CD8-positive, alpha-beta memory T cell (primary cell): ENCODE measurements at places on chromosomes 16 and 17. TPM values are rescaled to one million over a fixed set of nuclear protein-coding genes. Genes with fewer than 3 reads are reported as not detected.

MPV17L gene
- 0.71 TPM for total RNA-seq

G6PC1 gene
- not detected for total RNA-seq

KRTAP4-4 gene
- not detected for total RNA-seq

HCRT gene
- total RNA-seq, result not detected

OR1G1 gene
- not detected for total RNA-seq

RAMP2 gene
- not detected for total RNA-seq

ADAP2 gene
- total RNA-seq, result 1.7 TPM

TP53TG3D gene
- total RNA-seq, result not detected

DNA sequence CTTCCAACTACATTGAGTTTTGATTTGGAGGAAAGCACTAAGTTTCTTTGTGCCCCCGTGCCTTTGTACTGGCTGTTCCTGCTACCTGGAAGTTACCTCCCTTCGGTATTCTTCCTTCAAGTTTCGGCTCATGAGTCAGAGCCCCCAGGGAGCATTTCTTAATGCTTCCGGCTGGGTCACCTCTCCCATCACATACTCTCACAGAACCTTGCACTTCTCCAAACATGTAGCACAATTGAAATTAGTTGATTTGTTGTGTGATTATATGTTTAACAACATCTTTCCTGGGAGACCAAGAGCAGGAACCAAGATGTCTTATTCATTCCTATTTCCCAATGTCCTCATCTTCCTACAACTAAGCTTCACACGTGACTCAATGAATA, 158.6 kb upstream of the CDH5 start:
- no peak overlapping the region for H3K4me3 ChIP-seq
- no peak for DNase-seq
- no peaks in the 10 kb centered on the region for H3K4me1 ChIP-seq
- no peaks in the 10 kb centered on the region for H3K27me3 ChIP-seq
- no peak overlapping the region for H3K27ac ChIP-seq

DNA sequence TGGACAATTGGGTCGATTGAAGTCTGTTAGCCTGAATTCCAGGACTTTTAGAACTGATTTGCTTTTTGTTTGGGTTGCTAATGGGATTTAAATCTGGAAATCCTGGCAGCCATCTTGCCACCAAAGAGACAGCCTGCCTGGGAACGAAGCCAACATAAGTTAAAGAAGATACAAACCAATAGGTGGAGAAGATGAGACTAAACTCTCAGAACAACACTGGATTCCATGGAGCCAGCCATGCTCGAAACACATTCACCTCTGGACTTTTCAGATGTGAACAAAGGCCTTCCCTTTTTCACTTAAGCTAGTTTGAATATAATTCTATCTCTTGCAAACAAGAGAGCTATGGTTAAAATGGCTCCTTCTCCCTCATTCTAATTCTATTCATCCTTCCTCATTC, 135.9 kb downstream of the TOX3 start:
- H3K27me3 ChIP-seq, result no peaks in the 10 kb centered on the region
- no peaks in the 10 kb centered on the region for H3K36me3 ChIP-seq
- no peak for DNase-seq
- H3K4me1 ChIP-seq, result no peaks in the 10 kb centered on the region
- H3K4me3 ChIP-seq, result no peak overlapping the region

DNA sequence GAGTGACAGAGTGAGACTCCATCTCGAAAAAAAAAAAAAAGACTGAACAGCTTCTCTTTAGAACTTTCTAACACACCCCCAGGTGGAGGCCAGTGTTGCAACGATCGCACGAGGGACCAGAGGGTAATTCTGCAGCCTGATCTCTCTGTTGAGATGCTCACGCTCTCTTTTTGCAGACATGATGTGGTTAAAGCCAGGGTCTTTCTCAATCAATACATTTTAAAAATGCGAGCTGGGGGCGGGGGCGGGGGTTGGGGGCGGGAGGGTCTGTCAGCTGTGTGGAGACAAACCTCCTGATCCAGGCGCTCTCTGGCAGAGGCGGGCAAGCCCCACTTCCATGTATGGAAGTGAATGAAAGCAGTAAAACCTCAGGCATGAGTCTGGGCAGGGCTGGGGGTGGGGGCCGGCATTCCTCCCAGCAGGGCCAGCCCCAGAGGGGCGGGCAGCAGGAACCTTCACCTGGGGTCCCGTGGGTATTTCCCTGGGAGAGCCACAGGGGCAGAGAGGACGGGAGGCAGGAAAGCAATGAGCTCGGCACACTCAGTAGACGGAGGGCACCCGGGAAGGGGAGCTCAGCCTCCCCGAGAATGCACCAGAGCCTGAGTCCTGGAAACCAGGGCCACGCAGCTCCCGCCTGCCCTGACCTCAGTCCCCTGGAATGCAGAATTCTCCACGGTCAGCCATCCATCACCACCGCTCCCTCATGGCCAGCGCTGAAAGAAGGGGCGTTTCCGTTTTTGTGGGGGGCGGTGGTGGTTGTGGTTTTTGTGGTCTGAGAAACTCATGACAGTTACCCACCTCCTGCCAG, 28.0 kb downstream of the NXN start:
- peaks cover 14% of the 10 kb centered on the region for H3K27me3 ChIP-seq
- H3K4me3 ChIP-seq, result no peak overlapping the region
- H3K4me1 ChIP-seq, result no peaks in the 10 kb centered on the region
- DNase-seq, result no peak
- no peaks in the 10 kb centered on the region for H3K36me3 ChIP-seq

GRCh38 chr17:19978805-19979211, 1.2 kb upstream of the AKAP10 start:
- no peaks in the 10 kb centered on the region for H3K27me3 ChIP-seq
- peaks cover 27% of the 10 kb centered on the region for H3K4me1 ChIP-seq
- peak overlapping the region; percentile 93 for H3K27ac ChIP-seq
- H3K4me3 ChIP-seq, result peak overlapping the region; percentile 89
- DNase-seq, result no peak
- no peaks in the 10 kb centered on the region for H3K36me3 ChIP-seq

DNA sequence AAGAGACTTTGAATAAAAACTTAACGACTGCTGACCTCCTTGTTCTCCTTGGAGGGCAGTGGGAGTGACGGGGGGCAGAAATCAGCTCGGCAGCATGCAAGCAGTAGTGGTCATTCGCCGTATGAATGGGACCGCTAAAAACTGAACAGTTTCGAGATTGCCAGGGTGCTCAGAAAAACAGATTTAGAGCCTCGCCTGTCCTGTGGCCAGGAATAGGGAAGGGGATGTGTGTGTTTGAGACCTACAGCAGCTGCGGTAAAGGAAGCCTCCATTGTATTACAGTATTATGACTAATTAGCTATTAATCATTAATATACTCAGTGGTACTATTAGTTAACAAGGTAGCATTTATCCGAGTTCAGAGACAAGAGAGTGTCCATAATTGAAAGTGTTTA, 670 bp upstream of the ZNF652 start:
- H3K4me1 ChIP-seq, result peaks cover 49% of the 10 kb centered on the region
- H3K27me3 ChIP-seq, result no peaks in the 10 kb centered on the region
- H3K4me3 ChIP-seq, result peak overlapping the region; percentile 60
- H3K27ac ChIP-seq, result peak overlapping the region; percentile 56

- H3K4me1 ChIP-seq, result peaks cover 55% of the 10 kb centered on the region
- H3K27ac ChIP-seq, result no peak overlapping the region
- no peak for DNase-seq
- H3K36me3 ChIP-seq, result no peaks in the 10 kb centered on the region
- no peaks in the 10 kb centered on the region for H3K27me3 ChIP-seq
These were observed 4.6 kb downstream of the ARHGAP17 start for GRCh38 chr16:25010542-25010941.

GRCh38 chr16:17173281-17173680, 297.5 kb downstream of the XYLT1 start:
- no peaks in the 10 kb centered on the region for H3K4me1 ChIP-seq
- DNase-seq, result no peak
- no peaks in the 10 kb centered on the region for H3K27me3 ChIP-seq
- no peak overlapping the region for H3K4me3 ChIP-seq

GRCh38 chr16:82396509-82396908, 226.5 kb upstream of the MPHOSPH6 start:
- no peak overlapping the region for H3K4me3 ChIP-seq
- no peak overlapping the region for H3K27ac ChIP-seq
- H3K27me3 ChIP-seq, result no peaks in the 10 kb centered on the region
- no peaks in the 10 kb centered on the region for H3K4me1 ChIP-seq
- DNase-seq, result no peak
- no peaks in the 10 kb centered on the region for H3K36me3 ChIP-seq

- no peak overlapping the region for H3K4me3 ChIP-seq
- no peak for DNase-seq
- H3K4me1 ChIP-seq, result no peaks in the 10 kb centered on the region
- no peaks in the 10 kb centered on the region for H3K36me3 ChIP-seq
- H3K27me3 ChIP-seq, result no peaks in the 10 kb centered on the region
- H3K27ac ChIP-seq, result no peak overlapping the region
These were observed 963.1 kb upstream of the GOT2 start for GRCh38 chr16:59697236-59697635.

DNA sequence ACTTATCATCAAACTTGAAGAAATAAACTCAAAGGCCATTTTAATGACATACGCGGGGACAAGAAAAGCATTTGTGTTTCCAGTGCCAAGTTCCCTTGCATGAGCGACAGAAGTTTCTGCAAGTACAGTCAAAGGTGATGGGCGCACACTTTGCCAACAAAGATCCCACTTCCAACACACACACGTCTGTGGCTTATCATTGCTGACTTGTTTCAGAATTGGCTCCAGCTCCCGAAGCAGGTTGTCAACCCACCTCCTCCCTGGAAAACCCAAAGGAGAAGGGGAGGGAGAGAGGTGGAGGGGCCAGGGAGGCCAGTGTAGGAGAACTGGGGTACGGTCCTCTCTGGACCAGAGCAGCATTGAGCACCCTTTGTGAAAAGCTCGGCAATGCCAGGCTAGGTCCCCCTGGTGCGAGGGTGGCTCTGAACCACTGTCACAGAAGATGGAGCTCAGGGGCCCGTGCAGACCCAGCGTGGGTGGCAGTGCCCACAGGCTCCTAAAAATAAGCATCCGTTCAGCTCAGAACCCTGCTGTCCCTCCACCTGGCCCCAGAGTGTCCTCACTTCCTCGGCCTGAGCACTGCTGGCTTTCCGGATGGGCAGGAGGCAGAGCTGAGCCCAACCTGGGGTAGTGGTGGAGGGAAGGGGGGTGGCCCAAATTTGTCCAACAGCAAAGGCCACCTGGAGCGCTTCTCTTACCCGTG, 33.2 kb downstream of the RBFOX3 start:
- no peaks in the 10 kb centered on the region for H3K4me1 ChIP-seq
- H3K27me3 ChIP-seq, result no peaks in the 10 kb centered on the region
- no peaks in the 10 kb centered on the region for H3K36me3 ChIP-seq

DNA sequence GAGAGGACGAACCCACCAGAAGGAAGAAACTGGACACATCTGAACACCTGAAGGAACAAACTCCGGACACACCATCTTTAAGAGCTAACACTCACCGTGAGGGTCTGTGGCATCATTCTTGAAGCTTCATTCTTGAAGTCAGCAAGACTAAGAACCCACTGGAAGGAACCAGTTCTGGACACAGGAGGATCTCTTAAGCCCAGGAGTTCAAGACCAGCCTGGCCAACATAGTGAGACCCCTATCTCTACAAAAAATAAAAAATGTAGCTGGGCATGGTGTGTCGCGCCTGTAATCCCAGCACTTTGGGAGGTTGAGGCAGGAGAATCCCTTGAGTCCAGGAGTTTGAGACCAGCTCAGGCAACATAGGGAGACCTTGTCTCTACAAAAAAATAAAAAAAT, 20.5 kb upstream of the WIPF2 start:
- no peak overlapping the region for H3K27ac ChIP-seq
- H3K27me3 ChIP-seq, result no peaks in the 10 kb centered on the region
- H3K4me1 ChIP-seq, result no peaks in the 10 kb centered on the region
- H3K4me3 ChIP-seq, result no peak overlapping the region
- no peaks in the 10 kb centered on the region for H3K36me3 ChIP-seq

DNA sequence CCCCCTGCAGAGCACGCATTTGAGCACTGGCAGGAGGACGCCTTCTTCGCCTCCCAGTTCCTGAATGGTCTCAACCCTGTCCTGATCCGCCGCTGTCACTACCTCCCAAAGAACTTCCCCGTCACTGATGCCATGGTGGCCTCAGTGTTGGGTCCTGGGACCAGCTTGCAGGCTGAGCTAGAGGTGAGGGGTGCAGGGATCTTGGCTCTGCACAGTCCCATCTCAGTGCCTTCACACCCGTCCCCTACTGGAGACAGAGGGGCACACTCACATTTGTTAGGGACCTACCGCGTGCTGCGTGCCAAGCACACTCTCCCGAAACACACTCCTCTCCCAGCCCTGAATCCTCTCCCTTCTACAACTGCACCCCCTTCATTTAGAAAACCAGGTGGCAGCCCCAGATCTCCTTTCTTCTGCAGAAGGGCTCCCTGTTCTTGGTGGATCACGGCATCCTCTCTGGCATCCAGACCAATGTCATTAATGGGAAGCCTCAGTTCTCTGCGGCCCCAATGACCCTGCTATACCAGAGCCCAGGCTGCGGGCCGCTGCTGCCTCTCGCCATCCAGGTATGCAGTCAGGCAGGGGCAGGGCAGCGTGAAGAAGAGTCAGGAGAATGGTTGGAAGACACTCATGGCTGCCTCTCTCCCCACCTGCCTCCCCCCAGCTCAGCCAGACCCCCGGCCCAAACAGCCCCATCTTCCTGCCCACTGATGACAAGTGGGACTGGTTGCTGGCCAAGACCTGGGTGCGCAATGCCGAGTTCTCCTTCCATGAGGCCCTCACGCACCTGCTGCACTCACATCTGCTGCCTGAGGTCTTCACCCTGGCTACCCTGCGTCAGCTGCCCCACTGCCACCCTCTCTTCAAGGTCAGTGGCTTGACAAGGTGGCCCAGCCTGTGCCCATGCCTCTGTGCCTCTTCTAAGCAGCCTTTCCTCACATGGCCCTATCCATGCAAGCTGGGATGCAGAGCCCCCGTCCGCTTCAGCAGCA, 6.3 kb downstream of the ALOX15B start:
- no peaks in the 10 kb centered on the region for H3K4me1 ChIP-seq
- DNase-seq, result no peak
- H3K27me3 ChIP-seq, result no peaks in the 10 kb centered on the region
- H3K27ac ChIP-seq, result no peak overlapping the region

- no peaks in the 10 kb centered on the region for H3K36me3 ChIP-seq
- H3K4me3 ChIP-seq, result no peak overlapping the region
- DNase-seq, result no peak
- H3K27ac ChIP-seq, result no peak overlapping the region
These were observed 46.0 kb upstream of the ERCC4 start for GRCh38 chr16:13873835-13874438.

- DNase-seq, result peak; percentile 57
- H3K27ac ChIP-seq, result no peak overlapping the region
- H3K27me3 ChIP-seq, result peaks cover 2% of the 10 kb centered on the region
- H3K4me3 ChIP-seq, result no peak overlapping the region
- H3K4me1 ChIP-seq, result peaks cover 35% of the 10 kb centered on the region
These were observed 25.1 kb downstream of the SMARCE1 start for GRCh38 chr17:40622509-40622928.

- H3K4me3 ChIP-seq, result no peak overlapping the region
- no peaks in the 10 kb centered on the region for H3K36me3 ChIP-seq
- no peaks in the 10 kb centered on the region for H3K4me1 ChIP-seq
- H3K27me3 ChIP-seq, result no peaks in the 10 kb centered on the region
- no peak overlapping the region for H3K27ac ChIP-seq
- DNase-seq, result no peak
These were observed 265.2 kb downstream of the XYLT1 start for GRCh38 chr16:17205279-17206211.
